Activated CD4-positive, alpha-beta T cell treated with anti-CD3 and anti-CD28 coated beads, Interleukin-2, amount 10 ng/mL, durations not matched to agents 7 days and 5 days (primary cell): ENCODE measurements at places on chromosomes 5 and 9. TPM values are rescaled to one million over a fixed set of nuclear protein-coding genes. Genes with fewer than 3 reads are reported as not detected.

Gene SPATA24
- 5.5 TPM for total RNA-seq

Gene CLK4
- 38.0 TPM for total RNA-seq

Gene ENTPD2
- total RNA-seq, result not detected

Gene RGS7BP
- total RNA-seq, result not detected

Gene PCDHGB1
- total RNA-seq, result not detected

Gene PPIC
- total RNA-seq, result not detected

GRCh38 chr9:134991808-134992754 lies 74.4 kb upstream of the FCN1 start:
- no peak for DNase-seq

- no peak for DNase-seq
These were observed 60.7 kb upstream of the IFNE start for GRCh38 chr9:21542787-21543186.

DNA sequence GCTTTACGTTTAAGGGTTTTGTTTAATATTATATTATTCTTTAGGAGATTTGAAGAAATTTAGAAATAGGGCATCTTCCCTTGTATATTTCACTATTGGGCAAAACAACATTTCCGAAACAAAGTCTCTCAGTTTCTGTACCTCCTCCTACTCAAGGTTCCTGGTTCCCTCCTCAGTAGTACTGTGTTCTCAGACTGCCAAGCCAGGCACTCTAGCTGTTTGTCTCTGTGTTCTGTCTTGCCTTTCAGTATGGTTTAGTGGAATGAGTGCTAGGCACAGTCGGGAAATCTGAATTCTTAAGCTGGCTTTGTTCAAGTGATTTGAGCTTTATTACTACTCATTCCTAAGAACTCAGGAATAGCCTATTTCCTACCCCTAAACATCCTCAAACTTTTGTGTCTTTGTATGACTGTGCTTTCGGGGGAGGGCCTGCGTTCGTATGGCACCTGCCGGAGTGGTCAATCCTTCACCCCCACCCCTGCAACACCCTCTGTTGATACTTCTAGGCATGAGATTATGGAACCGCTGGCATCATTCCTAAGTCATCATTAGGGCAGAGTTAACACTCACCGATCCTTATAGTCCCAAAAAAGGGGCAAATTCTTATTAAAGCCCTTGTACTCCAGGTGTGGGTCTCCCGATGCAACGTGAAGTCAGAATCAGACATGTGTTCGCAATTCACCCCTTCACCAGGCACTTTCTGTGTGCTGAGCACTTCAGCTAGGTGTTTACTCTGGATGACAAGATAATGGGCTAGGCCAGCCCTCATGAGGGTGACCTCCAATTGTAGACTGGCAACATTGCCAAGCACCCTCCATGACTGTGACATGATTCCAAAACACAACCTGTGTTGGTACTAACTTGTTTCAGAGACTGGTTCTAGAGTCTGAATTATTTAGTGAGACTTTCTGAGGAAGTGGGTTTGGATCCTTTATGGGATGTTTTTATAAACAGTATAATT lies 24.5 kb downstream of the SNX18 start:
- DNase-seq, result no peak

- DNase-seq, result no peak
These were observed 26.8 kb downstream of the AMBP start for GRCh38 chr9:114051281-114051680.

DNA sequence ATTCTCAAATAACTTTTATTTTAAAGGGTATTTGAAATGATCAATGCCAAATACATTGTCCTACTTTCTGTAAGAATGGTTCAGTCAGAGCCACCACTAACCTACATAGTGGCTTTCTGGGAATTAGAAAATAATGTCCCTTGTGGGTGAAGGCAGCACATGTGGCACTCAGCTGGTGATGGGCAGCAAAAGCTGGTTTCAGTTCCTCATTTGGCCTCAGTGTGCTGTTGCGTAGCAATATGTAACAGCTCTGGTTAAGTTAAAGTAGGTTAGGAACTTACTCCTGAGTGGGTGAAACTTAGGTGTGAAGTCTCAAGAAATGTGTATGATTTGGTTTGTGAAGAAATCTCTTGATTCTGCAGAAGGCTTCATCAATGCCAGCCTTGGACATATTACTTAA lies 99.6 kb upstream of the SPEF2 start:
- no peak for DNase-seq

- no peak for DNase-seq
These were observed 92.2 kb upstream of the TRPC7 start for GRCh38 chr5:136457390-136458013.

DNA sequence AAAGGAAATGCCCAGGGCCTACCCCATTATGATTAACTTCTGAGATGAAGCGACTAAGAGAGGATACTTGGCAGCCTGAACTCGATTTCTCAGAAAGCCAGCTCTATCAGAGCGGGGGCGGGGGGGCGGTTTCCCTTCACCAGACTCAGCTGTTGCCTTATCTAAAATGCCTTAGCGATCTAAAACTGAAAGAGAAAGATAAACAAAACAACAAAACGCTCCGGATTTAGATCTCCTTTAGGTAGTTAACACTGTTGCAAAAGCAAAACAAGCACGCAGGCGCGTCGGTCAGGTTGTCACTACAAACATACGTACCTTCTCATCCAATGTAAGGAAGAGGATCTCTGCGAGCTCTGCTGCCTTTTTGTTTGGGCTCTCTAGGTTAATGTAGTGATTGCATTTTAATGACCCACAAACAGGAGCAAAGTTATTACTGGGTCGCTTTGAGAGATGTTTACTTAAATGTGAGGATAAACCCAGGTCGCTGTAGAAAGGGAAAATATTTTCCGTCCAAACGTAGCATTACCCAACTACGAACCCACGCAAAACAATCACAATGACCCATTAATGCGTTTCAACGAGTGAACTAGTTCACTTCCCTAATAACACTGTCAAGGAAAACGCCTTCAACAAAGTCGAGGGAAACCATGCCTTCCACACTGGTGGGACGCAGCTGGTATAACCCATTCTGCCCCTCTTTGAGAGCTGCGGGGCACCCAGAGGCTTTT lies 982 bp downstream of the EPB41L4A start:
- DNase-seq, result peak; percentile 49

DNA sequence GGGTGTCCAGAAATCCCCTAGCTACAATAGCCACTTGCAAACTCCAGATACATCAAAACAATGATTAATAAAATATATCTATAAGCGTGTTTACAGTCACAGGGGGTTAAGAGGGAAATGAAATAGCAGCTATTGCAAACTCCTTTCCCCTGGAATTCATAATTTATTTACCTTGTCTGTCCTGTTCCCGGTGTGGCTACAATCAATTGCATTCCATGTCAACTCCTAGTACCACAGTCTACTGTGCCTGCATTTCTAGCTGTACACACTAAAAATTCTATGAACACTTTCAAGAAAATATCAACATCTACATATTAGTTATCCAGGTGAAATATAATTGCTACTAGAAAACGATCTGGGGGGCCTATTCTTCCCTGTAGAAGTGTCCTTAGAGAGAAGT lies 217.6 kb downstream of the ELAVL2 start:
- DNase-seq, result no peak
